ENCODE measurements at places on chromosomes 16 and 17. TPM values are rescaled to one million over a fixed set of nuclear protein-coding genes. Genes with fewer than 3 reads are reported as not detected.

Gene MYH8
- 2.5 TPM for polyA plus RNA-seq

Gene IL34
- 4.0 TPM for polyA plus RNA-seq

Gene EFNB3
- 243 TPM for polyA plus RNA-seq

Gene CDRT15L2
- polyA plus RNA-seq, result not detected

Gene TRAF7
- polyA plus RNA-seq, result 62.6 TPM

Gene GAN
- polyA plus RNA-seq, result 9.8 TPM

Gene GAS2L2
- polyA plus RNA-seq, result 3.6 TPM

Gene C17orf78
- polyA plus RNA-seq, result 0.57 TPM

GRCh38 chr17:31318851-31319661 is 2.4 kb downstream of the EVI2A start:
- DNase-seq, result no peak

DNA sequence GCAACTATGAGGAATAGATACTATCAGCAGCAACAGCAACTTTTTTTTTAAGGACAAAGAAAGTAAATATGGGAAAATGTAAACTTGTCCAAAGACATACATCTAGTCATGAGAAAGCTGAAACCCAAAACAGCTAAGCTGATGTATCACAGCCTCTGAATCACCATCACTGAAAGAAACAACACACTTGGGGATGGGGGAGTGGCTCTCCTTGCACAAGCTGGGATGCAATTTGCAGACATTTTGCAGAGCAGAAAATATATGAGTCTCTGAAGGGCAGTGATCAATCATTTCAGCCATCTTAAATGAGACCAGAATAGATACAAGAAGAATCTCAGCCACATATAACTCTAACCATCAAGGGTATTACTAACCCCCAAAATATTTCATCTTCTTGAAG is 79.1 kb downstream of the GRIN2A start:
- DNase-seq, result no peak

- DNase-seq, result no peak
These were observed 181.6 kb downstream of the DNAH9 start for GRCh38 chr17:11779892-11780291.

DNA sequence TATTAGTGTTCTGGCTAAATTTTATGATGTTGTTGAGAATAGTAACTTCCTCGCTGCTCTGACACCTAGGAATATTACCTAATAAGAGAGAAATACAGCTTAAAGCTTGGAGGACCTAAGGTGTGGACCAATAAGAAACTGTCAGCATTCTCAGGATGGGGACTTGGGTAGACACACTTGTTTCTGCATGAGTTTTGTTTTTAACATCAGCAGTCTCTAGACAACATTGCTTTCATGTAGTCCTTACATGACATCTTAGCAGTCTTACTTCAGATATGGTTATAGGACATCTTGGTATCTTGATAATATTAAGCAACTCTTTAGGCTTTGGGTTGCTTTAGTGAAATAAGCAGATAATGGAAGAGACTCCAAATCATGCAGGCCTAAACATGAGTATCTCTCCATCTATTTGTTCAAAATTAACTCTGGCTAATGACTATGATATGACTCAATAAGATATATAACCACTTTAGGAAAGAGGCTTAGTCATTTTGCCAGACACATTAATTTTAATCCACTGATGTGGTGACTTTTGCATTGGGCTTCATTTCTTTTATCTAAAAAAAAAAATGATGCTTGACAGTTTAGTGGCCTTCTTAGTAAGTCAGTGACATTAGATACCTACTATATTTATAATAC is 84.5 kb downstream of the WNT3 start:
- DNase-seq, result no peak

DNA sequence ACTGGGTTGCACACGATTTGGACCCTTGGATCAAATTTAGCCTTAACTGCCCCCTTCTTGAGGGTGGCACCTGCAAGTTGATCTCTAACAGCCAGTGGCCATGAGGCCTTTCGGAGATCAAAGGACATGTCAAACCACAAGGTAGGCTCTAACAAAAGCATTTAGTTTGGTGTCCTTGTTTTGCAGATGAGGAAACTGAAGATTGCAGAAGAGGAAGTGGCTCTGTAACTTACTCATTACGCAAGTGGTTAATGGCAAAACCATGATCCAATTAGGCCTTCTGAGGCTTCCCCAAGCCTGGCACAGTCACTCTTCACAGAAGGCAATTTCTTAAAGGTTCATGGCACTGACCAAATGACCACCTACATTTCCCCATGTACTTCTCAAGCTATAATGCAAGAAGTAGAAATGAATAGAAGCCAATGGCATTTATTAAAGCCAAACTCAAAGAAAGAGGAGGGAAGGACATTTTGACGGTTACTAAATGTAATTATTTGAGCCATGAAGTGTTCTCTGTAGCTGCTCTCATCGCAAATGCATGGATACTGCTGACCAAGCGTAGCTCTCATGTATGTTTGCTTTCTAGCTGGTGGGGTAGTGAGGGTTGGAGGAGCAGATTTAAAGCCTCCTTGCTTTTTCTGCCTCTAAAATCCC is 32.8 kb upstream of the ABCC12 start:
- DNase-seq, result no peak

DNA sequence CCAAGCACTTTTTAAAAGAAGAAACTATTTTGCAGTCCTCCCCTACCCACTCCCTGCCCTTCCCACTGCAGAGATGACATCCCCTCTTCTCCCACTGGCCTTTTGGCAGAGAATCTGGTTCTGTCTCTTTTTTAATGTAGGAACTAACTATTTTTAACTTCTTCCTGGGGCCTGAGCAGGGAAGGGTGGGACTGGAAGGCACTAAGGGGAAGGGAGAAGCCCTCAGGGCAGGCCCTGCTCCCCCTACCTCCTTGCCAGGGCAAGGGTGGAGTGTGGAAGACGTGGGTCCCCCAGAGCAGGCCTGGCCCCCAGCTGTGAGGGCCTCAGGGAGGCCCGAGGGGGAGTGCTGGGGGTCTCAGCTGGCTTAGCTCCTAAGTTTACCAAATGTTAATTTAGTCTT is 19.5 kb downstream of the UNC13D start:
- DNase-seq, result no peak

GRCh38 chr17:19744922-19745757 is 3.0 kb downstream of the ALDH3A1 start:
- peak; percentile 75 for DNase-seq

GRCh38 chr17:51258756-51259563 is 889 bp downstream of the MBTD1 start:
- no peak for DNase-seq

GRCh38 chr17:35540589-35541404 is 3.3 kb upstream of the SLFN12L start:
- DNase-seq, result no peak

DNA sequence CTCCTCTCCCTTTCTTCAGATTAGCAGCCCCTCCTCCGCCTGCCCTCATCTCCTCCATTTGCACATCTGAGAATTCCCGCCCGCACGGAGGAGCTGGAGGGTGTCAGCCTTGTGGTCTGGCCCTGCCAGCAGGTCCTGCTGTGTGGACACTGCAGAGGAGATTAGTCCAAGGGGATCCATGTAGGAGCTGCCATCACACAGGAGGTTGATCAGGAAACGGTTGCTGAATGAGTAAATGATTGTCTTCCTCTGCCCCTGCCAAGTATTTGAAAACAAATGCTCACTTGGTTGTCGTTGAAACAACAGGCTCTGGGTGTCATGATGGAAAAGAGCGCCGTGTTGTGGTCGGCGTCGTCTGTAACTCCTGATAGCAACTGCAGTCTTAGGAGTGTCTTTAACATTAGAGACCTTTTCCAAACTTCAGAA is 63.8 kb upstream of the CHMP6 start:
- no peak for DNase-seq

GRCh38 chr17:46877466-46877865 is 26.1 kb downstream of the WNT9B start:
- DNase-seq, result no peak

DNA sequence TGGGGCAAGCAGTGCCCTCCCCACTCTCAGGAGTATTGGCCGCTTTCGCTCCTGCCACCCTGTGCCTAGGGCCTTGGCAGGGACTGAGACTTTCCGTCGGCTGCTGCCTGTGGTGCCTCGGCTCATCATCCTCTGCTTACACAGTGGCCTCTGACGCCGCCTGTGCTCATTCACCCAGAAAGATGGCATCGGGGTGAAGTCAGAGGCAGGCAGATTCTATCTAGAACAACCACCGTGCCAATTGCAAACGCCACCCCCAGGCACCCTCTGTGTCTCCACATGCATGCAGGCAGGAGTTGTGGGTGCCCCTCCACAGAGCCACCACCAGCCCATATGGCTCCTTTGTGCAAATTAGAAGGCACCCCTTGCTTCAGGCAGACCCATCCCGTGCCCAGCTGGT is 154.2 kb upstream of the GSE1 start:
- DNase-seq, result no peak

- DNase-seq, result no peak
These were observed 1.4 kb downstream of the MMD start for GRCh38 chr17:55420067-55420775.

DNA sequence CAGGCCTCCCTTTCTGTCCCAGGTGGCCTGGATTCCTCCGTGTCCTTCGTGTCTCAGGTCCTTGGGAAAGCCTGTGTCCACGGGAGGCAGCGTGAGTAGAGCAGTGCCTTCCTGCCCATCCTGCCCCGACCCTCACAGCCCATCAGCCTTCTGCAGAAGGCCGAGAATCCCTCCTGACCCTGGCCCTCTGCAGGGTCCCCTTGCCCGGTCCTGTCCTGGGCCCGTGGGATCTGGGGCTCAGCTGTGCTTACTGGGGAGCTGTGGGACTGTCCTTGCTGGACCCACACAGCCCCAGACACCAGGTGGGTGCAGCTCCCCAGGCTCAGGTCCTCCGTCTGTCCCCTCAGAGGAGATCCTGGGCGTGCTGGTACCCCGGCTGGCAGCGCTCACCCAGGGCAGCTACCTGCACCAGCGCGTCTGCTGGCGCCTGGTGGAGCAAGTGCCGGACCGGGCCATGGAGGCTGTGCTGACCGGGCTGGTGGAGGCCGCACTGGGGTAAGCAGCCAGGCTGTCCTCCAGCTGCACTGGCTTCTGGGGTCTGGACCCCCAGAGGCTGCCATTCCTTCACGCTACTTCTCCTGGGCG is 3.9 kb downstream of the TELO2 start:
- no peak for DNase-seq

DNA sequence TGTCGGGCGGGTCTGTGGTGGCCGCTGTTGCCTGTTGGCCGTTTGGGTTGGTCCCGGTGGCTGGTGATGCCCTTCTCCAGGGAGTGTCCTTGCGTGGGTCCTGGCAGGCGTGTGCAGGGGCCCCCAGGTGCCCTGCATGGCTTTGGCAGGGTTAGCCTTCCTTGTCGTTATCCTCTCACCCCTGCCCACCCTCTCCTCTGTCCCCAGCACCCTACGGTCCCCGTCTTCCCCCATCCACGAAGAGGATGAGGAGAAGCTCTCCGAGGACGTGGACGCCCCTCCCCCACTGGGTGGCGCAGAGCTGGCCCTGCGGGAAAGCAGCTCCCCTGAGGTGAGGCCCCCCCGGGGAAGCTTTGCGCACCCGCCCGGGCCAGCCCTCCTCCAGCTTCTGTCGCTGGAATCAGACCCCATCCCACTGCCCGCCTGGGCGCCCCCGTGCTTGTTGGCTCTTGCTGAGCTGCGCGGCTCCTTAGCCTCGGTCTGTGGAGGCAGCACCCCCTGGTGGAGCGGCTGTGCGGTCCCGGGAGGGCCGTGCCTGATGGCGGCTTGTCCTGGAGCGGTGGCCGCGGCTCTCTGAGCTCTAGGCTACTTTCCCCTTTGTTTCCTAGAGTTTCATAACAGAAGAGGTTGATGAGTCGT is 10.6 kb upstream of the NUDT16L1 start:
- DNase-seq, result no peak

DNA sequence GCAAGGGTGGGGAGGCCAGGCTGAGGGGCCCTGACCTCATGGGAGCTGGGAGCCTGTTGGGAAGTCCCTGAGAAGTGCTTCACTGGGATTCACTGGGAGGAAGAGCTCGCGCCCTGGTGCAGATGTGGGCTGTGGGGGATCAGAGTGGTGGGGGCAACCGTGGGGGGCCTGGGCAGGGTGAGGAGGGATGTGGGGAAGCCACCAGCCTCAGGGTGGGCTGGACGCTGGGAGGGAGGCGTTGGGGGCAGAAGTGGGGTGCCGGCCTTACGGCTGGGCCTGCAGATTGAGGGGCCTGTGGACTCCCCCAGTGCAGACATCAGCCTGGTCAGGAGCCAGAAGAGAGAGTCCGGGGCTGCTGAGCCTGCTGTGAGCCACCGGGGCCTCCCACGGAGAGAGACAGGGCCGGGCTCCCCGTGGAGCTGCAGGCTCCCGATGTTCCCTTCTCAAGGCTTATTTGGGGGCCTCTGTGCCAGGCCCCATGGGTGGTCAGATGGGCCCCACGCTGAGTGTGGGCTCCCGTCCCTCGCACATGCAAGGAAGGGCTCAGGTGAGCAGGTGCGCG is 7.8 kb downstream of the DPEP1 start:
- no peak for DNase-seq

DNA sequence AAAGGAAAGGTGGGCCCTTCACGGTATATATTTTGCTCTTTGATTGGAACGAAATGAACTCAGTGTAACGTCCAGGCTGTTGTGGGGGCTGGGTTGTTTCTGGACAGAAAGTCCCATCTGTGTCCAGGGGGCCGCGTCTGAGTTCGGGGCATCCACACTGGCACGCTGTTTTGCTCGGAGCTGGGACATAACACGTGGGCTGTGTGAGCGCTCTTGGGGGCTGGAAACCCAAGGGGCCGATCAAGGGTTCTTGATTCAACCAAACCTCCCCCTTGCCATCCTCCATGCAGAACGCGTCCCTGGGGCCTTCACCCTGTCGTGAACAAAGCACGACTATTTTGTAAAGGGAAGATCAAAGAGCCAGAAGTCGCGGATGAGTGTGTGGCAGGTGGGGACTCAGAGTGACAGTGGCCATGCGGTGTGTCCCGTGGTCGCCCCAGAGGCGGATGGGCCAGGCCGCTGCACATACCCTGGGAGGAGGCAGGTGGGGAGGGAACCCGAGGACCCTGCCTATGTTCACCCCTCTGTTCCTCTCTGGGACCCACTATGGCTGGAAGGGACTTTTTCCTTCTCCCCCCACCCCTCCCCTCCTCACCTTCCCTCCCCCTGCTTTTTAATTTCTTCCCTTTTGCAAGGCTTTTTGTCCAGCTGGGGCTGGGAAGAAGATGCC is 387.2 kb downstream of the SEC14L1 start:
- DNase-seq, result no peak

GRCh38 chr16:68466174-68466573 is 17.9 kb upstream of the SMPD3 start:
- no peak for DNase-seq

GRCh38 chr17:69913616-69914015 is 161.4 kb upstream of the KCNJ16 start:
- DNase-seq, result no peak

- no peak for DNase-seq
These were observed 1.7 kb upstream of the AKTIP start for GRCh38 chr16:53504665-53505064.

DNA sequence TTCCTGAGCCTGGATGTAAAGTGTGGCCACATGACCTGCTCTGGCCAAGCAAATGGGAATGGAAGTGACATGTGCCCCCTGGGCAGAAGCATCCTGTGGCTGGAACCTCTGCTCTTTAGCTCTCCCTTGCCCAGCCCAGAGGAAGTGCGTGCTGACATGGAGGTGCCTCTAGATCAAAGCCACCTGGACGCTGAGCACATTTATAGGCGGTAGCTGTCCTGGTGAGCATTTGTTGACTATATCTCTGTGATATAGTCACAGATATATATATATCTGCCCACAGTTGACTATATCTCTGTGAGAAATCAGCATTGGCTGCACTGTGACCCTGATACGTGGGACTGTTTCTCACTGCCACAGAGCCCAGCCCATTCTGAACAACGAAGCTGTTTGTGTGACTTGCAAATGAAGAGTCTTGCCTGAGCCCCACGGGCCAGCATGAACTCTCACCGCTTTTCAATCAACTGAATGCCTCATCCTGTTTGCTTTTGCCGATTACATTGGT is 118.8 kb downstream of the C16orf95 start:
- no peak for DNase-seq

GRCh38 chr17:50863221-50863843 is 2.8 kb downstream of the TOB1 start:
- no peak for DNase-seq
